ENCODE measurements at places on chromosomes 1 and 21.

DNA sequence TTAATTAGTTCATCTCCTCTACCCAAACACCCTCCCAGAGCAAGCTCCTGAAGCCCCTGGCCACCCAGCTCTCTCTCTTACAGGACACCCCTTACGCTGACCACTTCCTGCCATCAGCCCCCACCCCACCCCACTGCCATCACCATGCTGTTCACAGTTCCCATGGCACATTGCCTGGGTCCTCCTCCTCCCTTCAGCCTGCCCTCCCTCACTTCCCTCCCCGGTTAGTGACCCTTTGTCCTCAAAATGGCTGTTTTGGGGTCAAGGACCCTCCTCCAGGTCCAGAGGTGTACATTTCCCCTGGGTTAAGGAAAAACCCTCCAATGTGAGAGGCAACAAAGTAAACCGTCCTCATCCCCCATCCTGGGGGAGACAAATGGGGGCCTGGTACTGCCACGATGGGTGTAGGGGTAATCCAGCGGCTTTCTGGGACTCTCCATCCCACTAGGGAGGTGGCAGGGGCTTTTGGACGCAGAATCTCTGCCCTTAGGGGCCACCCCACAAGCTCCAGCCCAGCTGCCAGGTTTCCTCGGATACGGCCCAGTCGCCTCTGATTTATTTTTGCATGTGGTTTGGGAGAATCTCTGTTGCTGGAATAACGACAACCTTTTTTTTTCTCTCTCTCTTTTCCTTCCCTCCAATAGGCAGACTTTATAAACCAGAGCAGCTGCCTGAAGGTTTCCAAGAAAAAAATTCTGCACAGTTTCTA, 8.5 kb downstream of the CAMK2N1 start:
- H3K27me3 ChIP-seq = peaks cover 77% of the 10 kb centered on the region
- DNase-seq = no peak
- H3K36me3 ChIP-seq = no peaks in the 10 kb centered on the region
- no peak overlapping the region for H3K4me3 ChIP-seq
- no peak overlapping the region for H3K27ac ChIP-seq

DNA sequence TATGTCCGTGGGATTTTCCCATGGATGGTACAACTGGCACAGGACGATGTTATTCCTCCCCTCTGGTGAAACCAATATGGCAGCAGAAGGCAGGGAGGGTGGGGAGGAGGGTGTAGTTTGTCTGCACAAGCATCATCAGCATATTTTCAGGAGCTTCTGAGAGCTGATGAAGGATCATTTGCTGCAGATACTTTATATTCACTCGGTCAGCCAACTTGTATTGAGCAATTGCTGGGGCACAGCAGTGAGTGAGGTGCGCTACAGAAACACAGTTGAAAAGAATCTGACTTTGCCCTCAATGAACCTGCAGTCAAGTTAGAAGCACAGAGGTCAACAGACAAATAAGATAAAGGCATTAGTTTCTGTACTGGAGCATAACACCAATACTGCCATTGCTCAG, 13.0 kb downstream of the PKP1 start:
- no peaks in the 10 kb centered on the region for H3K4me1 ChIP-seq
- DNase-seq = no peak
- no peak overlapping the region for H3K4me3 ChIP-seq
- no peak overlapping the region for H3K27ac ChIP-seq
- no peaks in the 10 kb centered on the region for H3K27me3 ChIP-seq

- H3K4me1 ChIP-seq = peaks cover 7% of the 10 kb centered on the region
- DNase-seq = no peak
- no peak overlapping the region for H3K27ac ChIP-seq
- H3K4me3 ChIP-seq = no peak overlapping the region
Measured at GRCh38 chr1:33434363-33434750, 3.5 kb upstream of the PHC2 start.

DNA sequence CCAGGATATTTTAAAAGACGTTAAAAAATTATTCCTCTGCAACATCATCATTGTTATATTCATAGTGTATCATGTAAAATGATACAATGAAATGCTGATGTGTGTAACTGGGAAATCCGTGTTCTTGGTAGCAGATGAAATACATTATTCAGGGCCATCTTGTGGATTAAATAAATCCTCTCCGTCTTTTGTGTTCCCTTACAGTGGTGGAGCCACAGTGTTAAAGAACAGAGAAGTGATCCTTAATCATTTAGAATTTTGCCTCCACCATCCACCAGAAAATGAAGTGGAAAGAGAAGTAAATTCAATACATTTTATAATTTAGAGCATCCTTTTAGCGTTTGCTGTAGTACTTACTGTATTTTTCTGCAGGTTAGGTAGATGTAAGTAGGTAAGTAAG, 1.3 kb downstream of the DYRK3 start:
- no peak overlapping the region for H3K27ac ChIP-seq
- no peaks in the 10 kb centered on the region for H3K27me3 ChIP-seq
- H3K4me3 ChIP-seq = no peak overlapping the region
- H3K4me1 ChIP-seq = peaks cover 9% of the 10 kb centered on the region
- no peaks in the 10 kb centered on the region for H3K36me3 ChIP-seq

DNA sequence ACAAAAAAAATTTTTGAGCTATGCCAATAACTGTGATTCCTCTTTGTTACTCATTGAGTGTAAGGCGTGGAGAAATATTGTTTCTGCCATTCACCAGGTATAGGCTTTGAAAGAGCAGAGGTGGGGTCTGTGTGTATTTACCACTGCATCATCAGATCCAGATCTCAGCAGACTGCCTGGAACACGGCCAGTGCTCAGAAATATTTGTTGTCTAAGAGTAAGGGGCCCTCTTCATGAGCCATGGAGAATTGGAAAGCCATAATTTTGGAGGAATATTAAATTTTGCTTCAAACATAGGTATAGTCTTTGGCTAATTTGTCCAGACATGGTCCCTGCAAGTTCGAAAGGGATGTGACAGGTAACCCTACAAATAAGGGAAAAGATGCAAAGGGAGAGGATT, 231.3 kb upstream of the IRF2BP2 start:
- peaks cover 38% of the 10 kb centered on the region for H3K4me1 ChIP-seq
- no peak for DNase-seq
- H3K4me3 ChIP-seq = no peak overlapping the region
- no peaks in the 10 kb centered on the region for H3K27me3 ChIP-seq

DNA sequence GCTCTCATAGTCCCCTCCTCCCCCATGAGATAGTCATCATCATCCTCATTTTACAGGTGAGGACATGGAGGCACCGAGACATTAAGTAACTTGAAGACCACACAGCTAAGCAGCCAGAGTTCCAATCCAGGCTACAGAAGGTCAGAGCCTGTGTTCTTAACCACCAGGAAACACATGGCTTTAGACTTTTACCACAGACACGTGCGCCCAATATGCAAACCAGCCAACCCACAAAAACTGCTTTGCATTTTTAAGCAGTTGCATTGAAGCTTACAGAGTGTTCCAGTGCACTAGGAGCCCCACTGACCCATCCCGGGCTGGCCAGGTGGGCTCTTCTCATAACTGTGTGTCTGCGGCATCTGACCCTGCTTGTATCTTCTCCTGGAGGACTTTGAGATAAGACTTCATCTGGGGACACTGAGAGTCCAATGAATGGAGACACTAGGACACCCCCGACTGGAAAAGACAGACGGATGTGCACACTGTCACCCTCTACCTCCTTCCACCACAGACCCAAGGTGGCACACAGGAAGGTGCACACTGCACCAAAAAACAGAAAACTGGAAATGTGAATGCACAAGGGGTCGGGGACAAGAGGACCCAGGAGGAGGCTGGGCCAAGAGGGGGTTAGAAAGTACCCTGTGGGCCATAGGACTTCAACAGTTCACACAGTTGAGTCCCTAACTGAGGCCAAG, 56.4 kb downstream of the ETS2 start:
- H3K36me3 ChIP-seq = no peaks in the 10 kb centered on the region
- no peaks in the 10 kb centered on the region for H3K27me3 ChIP-seq
- DNase-seq = no peak
- H3K27ac ChIP-seq = no peak overlapping the region
- peaks cover 7% of the 10 kb centered on the region for H3K4me1 ChIP-seq

- peak overlapping the region; percentile 28 for H3K27ac ChIP-seq
- no peaks in the 10 kb centered on the region for H3K27me3 ChIP-seq
- H3K4me1 ChIP-seq = peaks cover 45% of the 10 kb centered on the region
- peak overlapping the region; percentile 91 for H3K4me3 ChIP-seq
- DNase-seq = no peak
Measured at GRCh38 chr1:16440131-16440469, 424 bp upstream of the NECAP2 start.

GRCh38 chr1:155061381-155062150, 2.0 kb upstream of the EFNA4 start:
- no peaks in the 10 kb centered on the region for H3K27me3 ChIP-seq
- peak; percentile 89 for DNase-seq
- H3K4me1 ChIP-seq = peaks cover 14% of the 10 kb centered on the region
- H3K4me3 ChIP-seq = no peak overlapping the region

DNA sequence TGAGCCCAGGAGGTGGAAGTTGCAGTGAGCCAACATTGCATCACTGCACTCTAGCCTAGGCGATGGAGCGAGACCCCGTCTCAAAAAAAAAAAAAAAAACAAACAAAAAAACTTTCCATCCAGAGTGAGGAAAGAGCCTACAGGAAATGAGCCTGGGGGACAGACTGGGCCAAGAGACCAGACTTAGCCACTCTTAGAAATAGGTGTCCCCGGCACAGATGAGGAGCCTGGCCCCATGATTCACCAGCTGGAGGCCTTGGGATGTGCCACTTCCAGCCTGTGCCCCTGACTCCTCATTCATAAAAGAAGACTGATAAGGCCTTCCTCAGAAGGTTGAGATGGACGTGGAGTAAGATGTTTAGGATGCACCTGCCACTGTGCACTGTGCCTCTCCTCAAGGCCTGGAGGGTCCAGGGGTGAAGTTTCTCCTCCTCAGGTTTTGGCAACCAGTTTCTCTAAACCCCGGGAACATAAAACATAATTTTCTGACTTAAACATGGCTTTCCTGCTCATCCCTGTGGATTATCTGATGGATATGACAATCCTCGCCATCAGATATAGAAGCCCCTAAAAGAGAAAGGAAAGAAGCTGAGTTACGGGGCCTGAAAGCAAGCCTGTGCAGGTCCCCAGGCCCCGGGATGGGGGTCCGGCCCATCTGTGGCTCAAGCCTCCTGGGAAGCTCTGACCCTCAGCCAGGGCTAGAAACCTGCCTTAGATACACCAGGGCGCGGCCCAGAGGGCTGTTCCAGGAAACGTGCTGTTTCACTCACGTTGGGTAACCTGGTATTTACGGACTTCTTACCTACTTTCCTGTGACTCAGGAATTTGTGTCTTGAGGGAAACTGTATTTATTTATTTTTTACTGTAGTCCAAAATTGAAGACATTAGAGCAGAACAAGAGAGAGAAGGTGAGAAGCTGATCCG, 26.0 kb downstream of the MX1 start:
- H3K4me1 ChIP-seq = no peaks in the 10 kb centered on the region
- no peaks in the 10 kb centered on the region for H3K27me3 ChIP-seq

DNA sequence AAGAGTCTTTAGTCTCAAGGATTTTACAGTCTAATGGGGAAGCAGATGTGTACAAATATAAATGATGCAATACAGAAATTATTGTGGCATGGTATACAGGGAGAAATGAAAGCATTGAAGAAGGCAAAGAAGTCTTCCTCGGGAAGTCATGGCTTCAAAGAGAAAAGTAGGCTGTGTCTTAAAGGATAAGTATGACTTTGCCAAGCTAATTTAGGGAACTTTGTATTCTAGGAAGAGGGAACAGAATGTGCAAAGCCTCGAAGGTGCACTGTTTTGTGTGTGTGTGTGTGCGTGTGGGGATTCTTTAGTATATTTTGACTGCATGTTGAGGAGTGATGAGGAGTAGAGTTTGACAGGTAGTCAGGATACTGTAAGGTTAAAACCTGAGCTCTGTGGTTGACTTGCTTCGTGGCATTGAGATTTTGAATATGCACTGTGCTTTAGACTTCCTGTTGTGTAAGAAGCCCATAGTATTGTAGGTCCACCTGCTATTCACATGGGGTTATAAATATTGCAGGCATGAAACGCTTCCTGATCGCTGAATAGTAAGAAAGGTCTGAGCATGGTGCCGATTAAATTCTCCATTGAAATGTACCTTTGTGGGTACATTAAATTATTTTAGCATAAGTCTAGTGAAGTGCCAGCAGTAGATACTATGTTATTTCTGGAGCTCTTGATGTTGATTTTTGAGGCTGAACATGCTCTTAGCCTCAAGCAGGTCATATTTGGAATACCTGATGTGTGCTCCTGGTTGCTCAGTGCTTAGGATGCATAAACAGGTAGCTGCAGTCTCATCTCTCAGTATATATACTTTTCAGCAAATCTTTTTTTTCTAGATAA, 8.0 kb downstream of the SMAP2 start:
- H3K36me3 ChIP-seq = no peaks in the 10 kb centered on the region
- no peak for DNase-seq
- H3K27me3 ChIP-seq = no peaks in the 10 kb centered on the region
- peak overlapping the region; percentile 50 for H3K4me3 ChIP-seq
- H3K4me1 ChIP-seq = peaks cover 70% of the 10 kb centered on the region

GRCh38 chr1:230877924-230878590, 9.7 kb upstream of the C1orf198 start:
- H3K4me3 ChIP-seq = no peak overlapping the region
- H3K36me3 ChIP-seq = no peaks in the 10 kb centered on the region
- H3K27ac ChIP-seq = no peak overlapping the region
- DNase-seq = no peak
- H3K4me1 ChIP-seq = no peaks in the 10 kb centered on the region

GRCh38 chr1:2208309-2209239, 14.0 kb upstream of the FAAP20 start:
- DNase-seq = no peak
- no peak overlapping the region for H3K4me3 ChIP-seq
- no peak overlapping the region for H3K27ac ChIP-seq
- H3K27me3 ChIP-seq = no peaks in the 10 kb centered on the region
- peaks cover 38% of the 10 kb centered on the region for H3K4me1 ChIP-seq

GRCh38 chr1:158153179-158153578, 27.5 kb upstream of the CD1D start:
- peaks cover 4% of the 10 kb centered on the region for H3K4me1 ChIP-seq
- DNase-seq = no peak
- H3K36me3 ChIP-seq = no peaks in the 10 kb centered on the region

- no peak overlapping the region for H3K4me3 ChIP-seq
- no peaks in the 10 kb centered on the region for H3K4me1 ChIP-seq
- H3K36me3 ChIP-seq = no peaks in the 10 kb centered on the region
Measured at GRCh38 chr1:22615886-22616285, 20.5 kb upstream of the C1QA start.

- no peak overlapping the region for H3K4me3 ChIP-seq
- no peak overlapping the region for H3K27ac ChIP-seq
- DNase-seq = no peak
- no peaks in the 10 kb centered on the region for H3K4me1 ChIP-seq
Measured at GRCh38 chr1:8794605-8795004, 22.8 kb downstream of the RERE start.

All from T-cell (primary cell).